ENCODE measurements at places on chromosomes 12 and 14. TPM values are rescaled to one million over a fixed set of nuclear protein-coding genes. Genes with fewer than 3 reads are reported as not detected.

DNA sequence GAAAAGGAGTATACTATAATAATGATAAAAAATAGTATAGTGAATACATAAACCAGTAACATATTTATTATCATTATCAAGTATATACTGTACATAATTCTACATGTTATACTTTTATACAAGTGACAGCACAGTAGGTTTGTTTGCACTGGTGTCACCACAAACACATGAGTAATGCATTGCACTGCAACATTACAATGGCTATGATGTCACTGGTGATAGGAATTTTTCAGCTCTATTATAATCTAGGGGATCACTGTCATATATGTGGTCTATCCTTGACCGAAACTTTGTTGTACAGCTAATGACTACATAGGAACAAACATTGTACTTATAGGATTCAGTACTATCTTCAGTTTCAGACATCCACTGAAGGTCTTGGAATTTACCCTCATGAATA is 165.8 kb upstream of the SYT1 start:
- no peak for DNase-seq

- DNase-seq = no peak
Measured at GRCh38 chr12:64496839-64497400, 45.0 kb downstream of the TBK1 start.

DEPDC4 gene
- 3.6 TPM for total RNA-seq

DNA sequence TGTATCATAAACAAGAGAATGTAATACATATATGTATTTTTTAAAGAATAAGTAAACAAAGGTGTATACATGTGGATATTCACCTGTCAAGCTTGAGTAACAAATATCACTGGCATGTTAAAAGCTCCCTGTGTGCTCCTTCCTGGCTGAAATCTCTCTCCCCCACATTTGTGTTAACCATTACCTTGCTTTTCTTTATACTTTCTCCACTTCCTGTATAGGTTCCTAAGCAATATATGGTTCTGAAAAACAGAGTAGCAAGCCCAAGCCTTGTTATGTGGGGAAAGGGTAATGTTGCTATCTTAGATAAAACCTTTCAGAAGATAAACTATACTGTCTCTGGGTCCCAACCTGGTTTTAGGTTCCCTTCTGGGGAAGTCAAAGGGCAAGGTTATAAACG is 32.3 kb upstream of the TBC1D30 start:
- no peak for DNase-seq

DNA sequence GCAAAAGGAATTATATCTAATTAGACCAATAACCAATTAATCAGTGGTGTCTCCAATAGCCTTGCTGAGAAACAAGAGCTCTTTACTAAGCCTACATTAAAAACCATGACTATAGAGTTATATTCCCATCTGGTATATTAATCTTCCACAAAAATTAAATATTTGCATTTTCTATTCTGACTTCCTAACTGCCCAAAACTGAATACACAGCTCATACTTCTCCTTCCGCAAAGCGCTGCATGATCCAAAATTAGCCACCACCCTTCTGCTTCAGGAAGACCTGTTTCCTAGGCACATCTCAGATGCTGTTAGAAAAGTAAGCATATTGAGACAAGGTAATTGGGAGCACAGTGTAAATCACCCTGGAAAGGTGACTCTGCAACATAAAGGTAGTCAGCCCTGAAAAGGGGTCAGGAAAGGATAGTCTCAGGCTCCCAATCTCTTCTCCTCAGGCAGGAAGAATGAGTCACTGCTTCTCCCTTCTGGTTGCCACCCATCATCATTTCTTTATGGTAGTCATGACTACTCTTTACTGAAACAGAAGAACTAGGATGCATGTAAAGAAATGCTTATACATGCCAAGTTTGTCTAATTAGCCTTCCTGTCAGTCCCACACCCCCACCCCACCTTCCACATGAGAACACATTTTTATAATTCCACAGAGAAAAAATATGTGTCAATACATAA is 54.3 kb downstream of the PLCZ1 start:
- DNase-seq = no peak

- no peak for DNase-seq
Measured at GRCh38 chr14:32449648-32450047, 120.5 kb downstream of the AKAP6 start.

FRS2 gene
- total RNA-seq = 49.2 TPM

GRCh38 chr12:113136990-113137511 is 1.5 kb upstream of the RASAL1 start:
- DNase-seq = no peak

RNF212B gene
- total RNA-seq = not detected

KLRF1 gene
- total RNA-seq = not detected

LRR1 gene
- 9.2 TPM for total RNA-seq

DNA sequence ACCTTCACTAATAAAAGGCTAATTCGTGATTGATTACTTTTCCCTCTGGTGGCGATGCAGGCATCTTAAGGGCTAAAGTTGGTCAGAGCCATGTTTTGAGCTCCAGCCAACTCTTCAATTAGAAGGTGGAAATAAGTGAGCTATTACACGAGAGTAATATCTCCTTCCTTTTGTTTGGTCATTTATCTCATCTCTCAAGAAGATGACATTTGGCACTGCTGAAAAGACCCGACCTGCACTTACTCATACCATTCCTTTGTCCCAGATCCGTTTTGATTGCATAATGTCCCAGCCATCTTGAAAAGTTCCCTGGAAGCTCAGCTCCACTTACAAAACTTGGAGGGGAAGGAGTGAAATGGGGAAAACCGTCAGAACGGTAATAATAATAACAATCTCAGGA is 316.2 kb downstream of the VRK1 start:
- no peak for DNase-seq

VSX2 gene
- not detected for total RNA-seq

RIPK3 gene
- 2.2 TPM for total RNA-seq

DNA sequence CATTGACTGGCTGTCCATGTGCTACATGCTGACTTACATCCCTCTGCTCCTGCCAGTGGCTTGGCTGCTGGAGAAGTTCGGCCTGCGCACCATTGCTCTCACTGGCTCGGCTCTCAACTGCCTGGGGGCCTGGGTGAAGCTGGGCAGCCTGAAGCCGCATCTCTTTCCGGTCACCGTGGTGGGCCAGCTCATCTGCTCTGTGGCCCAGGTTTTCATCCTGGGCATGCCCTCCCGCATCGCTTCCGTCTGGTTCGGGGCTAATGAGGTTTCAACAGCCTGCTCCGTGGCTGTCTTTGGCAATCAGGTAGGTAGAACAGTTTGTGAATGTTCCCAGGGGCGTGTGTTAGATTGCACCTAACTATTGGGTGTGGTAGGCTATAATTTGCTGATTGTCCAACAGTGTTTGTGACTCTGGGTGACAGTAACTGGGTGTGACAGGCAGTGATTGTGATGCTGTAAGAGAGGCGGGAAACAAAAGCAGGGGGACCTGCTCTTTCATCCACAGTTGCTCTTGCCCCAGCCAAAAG is 981 bp downstream of the FLVCR2 start:
- no peak for DNase-seq

DNA sequence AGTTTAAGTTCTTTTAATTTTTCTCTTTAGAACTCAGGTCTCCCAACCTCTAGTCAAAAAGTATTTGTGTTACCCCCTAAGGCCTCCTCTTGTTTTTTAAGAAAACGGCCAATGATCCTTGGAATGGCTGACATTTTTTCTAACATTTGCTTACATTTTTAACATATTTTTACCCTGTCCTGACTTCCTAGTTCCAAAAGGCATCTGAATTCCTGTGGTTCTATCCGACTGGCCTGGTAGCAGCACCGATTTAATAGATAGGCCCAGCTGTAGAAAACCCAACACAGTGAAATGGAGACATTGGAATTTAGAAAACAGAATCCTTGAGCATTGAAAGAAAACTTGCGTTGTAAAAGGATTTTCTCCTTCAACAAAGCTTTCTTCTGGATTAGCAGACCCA is 134.7 kb upstream of the GSC start:
- no peak for DNase-seq

DNA sequence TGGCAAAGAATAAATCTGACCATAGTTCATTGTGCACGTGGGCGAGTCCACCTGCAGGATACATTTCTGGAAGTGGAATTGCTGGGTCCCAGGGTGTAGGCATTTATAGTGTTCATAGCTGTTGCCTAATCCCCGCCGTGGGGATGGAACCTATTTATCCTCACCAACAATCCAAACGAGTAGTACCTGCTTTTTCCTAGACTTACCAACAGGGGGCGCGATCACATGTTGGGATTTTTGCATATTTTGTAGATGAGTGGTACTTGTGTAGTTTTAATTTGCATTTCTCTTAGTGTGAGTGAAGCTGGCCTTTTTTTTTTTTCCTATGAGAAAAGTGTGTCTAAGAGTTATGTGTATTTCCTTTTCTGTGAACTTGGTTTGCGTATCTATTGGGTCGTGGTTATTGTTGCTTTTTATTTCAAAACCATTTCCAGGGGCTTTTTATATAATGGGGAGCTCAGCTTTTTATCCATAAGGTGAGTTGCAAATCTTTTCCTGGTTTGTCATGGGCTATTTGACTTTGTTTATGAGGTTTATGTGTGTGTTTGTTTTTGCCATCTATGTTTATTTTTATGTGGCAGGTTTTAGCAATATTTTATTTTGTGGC is 67.2 kb downstream of the CCDC92 start:
- DNase-seq = no peak

MYH6 gene
- not detected for total RNA-seq

GRCh38 chr14:50688875-50689274 is 20.8 kb upstream of the SAV1 start:
- no peak for DNase-seq

ALDH1L2 gene
- 2.4 TPM for total RNA-seq

GRCh38 chr14:104545942-104546501 is 33.5 kb upstream of the C14orf180 start:
- DNase-seq = peak; percentile 31

DNA sequence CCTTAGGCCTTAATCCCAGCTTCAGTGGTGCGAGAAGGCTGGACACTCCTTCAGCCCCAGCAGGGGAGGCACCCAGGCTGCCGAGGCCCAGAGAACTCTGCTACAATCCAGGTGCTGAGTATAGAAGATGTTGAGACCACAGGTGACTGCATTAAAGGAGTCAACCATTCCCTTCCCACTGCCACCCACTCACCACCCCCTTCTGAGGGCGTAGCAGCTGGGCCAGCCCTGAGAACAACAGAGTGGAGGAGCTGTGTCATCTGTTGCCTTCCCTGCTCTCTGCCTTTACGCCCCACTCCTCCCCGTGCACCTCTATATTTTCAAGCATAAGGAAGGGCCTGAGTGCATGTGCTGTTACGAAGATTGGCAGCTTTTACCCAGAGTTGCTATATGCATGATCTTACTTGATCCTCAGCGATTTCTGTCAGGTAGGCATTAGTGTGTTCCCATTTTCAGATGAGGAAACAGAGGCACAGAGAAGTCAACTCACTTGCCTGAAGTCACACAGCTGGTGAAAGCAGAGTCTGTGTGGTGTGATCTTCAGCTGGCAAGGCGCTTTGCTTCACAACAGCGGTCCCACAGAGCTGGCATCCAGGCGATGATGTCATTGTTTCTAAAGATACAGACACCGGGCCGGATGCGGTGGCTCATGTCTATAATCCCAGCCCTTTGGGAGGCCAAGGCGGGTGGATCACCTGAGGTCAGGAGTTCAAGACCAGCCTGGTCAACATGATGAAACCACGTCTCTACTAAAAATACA is 46.7 kb downstream of the RIN3 start:
- no peak for DNase-seq

DNA sequence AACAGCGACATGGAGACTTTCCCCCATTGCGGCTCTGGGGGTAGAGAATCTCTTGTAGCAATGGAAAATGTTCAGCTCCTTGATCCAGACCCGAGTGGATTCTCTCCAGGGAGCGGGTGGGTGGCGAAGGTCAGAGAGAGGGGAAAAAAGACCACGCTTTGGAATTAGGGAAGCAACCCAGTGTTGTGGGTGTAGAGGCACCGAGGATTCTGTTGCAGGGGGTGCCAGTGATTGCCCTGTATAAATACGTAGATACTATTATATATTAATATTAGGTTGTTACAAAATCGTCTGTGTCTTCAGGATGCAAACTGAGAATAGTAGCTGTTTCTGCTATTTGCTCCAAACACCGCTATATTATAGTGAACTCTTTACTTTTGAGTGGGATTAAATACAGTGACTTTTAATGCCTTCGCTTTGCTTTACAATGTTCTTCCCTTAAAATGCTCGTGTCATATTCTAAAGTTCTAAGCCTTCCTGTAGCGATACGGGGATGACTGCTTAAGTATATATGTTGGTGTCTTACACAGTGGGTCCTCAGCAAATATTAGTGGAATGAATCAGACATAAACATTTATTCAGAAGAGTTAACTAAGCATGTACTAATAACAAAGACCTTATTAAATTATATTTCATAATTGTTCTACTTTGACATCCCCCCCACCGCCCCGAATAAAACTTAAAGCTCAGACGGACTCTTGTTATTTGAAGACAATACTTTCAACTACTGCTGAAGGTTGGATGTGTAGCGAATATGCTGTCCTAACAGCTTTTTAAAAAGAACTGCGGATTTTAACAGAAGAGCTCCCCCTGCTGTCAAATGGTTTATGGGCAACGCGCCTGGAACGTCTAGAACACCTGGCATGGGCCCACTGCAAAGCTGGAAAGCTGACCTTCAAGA is 136.4 kb upstream of the KRAS start:
- peak; percentile 48 for DNase-seq

- DNase-seq = no peak
Measured at GRCh38 chr12:121750507-121750955, 38.0 kb downstream of the TMEM120B start.

DNA sequence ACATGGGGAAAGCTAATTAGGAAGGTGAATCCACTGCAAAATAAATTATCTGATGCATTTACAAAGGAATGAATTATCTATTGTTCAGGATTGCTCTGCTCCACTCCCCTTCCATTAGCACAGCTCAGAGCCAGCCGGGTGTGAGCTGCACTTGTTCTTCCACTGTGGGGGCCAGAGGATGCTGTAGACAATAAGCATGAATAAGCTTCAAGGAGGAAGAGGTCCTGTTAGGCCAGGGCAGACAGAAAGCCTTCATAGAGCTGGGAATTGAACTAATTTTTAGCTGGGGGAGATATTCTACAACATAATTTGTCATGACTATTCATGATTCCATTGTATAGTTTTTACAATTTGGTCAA is 137.6 kb upstream of the MAX start:
- DNase-seq = no peak

DNA sequence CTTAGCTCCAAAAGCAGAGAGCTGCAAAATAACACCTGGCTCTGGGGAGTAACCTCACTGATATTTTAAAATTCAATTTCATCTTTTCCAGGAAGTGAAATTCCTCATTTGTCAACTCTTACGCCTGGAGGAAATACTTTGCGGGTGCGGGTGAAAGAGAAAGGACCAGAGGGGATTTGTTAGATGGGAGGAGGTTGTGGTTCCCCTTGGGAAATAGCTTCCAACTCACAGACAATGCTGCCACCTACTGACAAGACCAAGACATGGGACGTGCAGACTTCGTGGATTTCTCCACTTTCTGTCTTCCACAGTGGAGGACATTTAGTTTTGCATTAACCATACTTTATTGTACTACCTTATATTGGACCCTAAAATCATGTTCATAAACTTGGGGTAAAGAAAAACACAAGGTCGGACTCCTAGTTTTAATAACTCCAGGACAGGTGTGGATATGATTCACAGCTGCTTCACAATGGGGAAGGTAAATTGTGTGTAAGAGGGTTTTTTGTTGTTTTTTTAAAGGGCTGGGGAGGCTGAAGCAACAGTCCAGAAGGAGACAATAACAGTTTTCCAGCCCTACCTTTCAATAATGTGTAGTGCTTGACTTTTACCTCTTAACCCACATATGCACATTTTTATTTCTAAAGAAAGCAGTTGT is 10.8 kb downstream of the FBXL14 start:
- no peak for DNase-seq

KCNJ8 gene
- total RNA-seq = 3.6 TPM

GRCh38 chr12:22130671-22131070 is 84.7 kb downstream of the CMAS start:
- no peak for DNase-seq

GRCh38 chr12:99024870-99025269 is 379.8 kb downstream of the APAF1 start:
- DNase-seq = no peak

Data from mesothelial cell of epicardium (in vitro differentiated cells).